Neural cell (in vitro differentiated cells): ENCODE measurements at places on chromosomes 7 and 10. TPM values are rescaled to one million over a fixed set of nuclear protein-coding genes. Genes with fewer than 3 reads are reported as not detected.

TRIM50 gene
- not detected in 2 replicates for polyA plus RNA-seq

CLIP2 gene
- polyA plus RNA-seq, result 25.7 and 38.9 TPM in 2 replicates

SLC29A3 gene
- 2.3 and 3.6 TPM in 2 replicates for polyA plus RNA-seq

RBP3 gene
- polyA plus RNA-seq, result not detected in 2 replicates

AKR1D1 gene
- not detected in 2 replicates for polyA plus RNA-seq

NPC1L1 gene
- 0.20 TPM in 1 of 2 replicates, not detected in the other for polyA plus RNA-seq

ANKRD2 gene
- not detected in 2 replicates for polyA plus RNA-seq

ICA1 gene
- 18.6 and 24.2 TPM in 2 replicates for polyA plus RNA-seq

CFTR gene
- polyA plus RNA-seq, result not detected in 2 replicates

ZNF655 gene
- 89.0 and 92.8 TPM in 2 replicates for polyA plus RNA-seq

ZNF853 gene
- polyA plus RNA-seq, result 8.7 and 12.9 TPM in 2 replicates

CTTNBP2 gene
- polyA plus RNA-seq, result 35.2 and 53.5 TPM in 2 replicates
